ENCODE measurements at places on chromosomes 12 and 14.

- DNase-seq: no peak
Measured at GRCh38 chr14:68682166-68683103, 110.4 kb downstream of the ZFP36L1 start.

- no peak for DNase-seq
Measured at GRCh38 chr12:52353766-52354165, 13.5 kb downstream of the KRT85 start.

DNA sequence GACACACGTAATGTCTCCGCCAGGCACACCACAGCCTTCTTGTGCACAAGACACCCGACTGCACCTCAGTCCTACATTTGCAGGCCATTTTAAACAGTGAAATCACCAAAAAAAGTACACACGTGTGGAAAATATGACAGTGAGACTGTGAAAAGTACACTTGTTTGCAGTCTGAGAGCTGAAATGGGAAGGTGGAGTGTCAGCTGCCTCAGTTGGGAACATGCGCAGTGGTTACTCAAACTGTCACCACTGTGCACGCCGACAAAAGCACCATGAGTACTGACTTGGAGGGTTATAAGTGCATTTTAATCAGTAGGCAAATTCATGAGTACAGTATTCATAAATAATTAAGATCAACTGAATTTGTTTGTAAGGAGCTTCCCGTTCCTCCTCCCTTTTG is 15.8 kb downstream of the VPS33A start:
- no peak for DNase-seq

DNA sequence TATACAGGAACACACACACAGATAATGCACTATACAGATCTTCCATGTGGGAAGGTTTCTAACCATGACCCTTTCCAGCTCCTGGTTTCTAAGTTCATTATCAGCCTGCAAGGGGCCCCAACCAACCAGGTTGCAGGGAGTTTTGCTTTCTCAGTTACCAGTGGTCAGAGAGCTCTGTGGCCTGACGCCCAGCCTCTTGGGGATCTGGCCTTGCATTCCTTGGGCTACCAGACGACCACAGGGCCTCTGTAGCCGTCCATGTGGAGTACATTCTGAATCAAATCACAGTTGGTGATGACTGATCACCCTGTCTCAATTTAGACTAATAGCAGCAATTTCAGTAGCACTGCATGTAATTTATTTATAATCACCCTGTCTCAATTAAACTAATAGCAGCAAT is 47.5 kb downstream of the PAH start:
- no peak for DNase-seq

- DNase-seq: no peak
Measured at GRCh38 chr14:70401643-70402042, 15.2 kb downstream of the SYNJ2BP start.

DNA sequence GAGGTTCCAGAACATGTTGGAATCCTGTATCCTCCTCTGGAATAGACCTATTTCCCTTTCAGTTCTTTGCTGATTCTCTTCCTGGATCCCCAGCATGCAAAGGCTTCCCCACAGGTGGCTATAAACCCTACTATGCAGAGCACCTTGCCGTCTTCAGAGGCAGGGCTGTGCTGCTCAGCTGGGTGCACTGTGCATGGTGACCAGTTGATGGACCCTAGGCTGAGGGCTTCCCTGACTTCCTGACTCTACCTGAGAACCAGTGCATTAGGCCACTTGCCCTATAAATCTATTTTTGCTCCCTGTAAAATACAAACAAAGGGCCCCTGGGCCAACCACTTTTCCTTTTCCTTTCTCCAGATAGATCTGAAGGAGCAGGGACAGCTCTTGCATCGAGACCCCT is 14.1 kb downstream of the ZNF219 start:
- no peak for DNase-seq

DNA sequence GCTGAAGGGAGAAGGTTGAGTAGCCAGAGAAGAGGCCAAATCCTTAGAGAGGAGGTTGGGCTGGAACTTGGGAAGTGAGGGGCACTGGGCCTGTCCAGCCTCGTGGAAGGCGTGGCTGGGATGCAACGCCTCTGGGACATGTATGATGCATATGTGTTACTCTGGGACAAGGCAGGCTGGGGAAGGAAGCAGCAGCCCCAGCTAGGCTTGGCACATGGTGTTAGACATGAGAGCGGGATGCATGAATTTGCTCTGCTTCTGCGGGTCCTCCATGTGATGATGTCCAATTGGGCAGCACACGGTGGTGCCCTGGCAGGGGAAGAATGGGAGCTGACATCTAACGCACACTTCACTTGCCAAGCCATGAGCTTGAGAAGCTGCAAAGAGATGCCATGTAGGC is 21.3 kb downstream of the PLEKHH1 start:
- DNase-seq: no peak

- peak; percentile 6 for DNase-seq
Measured at GRCh38 chr14:28709571-28710305, 56.8 kb upstream of the FOXG1 start.

DNA sequence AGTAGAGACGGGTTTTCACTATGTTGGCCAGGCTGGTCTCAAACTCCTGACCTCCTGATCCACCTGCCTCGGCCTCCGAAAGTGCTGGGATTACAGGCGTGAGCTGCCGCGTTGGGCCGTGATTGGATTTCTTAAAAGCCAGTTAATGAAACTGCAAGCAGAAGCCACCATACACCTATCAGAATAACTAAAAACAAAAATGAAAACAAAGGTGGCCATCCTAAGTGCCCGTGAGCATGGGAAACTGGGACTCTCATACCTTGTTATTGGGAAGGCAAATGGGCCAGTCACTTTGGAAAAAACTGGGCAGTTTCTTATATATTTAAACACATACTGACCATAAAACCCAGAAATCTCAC is 7.7 kb upstream of the TCTN1 start:
- DNase-seq: no peak

GRCh38 chr14:21057803-21058675 is at the start of gene RNASE8:
RNASE8 (plus strand) TSS chr14:21057822; CDS start chr14:21057893, 71 bp downstream.
- DNase-seq: no peak

- peak; percentile 28 for DNase-seq
Measured at GRCh38 chr14:77615361-77616132, 890 bp downstream of the SPTLC2 start.
